ENCODE measurements at places on chromosomes 3 and 15.

DNA sequence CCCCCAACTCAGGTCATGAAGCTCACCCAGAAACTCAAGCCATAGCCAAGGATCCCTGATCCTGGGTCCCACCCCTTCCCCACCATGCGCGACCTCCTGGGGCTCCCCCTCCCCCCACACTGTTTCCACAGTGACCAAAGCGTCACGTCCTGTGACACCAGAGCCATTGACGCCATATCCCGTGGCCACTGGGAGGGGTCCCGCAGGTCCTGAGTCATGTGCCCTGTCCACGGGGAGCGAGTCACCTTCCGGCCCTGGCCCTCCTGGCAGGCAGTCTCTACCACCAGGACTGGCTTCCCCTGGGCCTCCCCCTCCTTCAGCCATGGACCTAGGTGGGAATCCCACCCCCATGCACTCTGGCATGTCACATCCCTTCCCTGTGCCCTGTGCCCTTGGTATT is 15.6 kb downstream of the SEMA3F start:
- no peak for DNase-seq

DNA sequence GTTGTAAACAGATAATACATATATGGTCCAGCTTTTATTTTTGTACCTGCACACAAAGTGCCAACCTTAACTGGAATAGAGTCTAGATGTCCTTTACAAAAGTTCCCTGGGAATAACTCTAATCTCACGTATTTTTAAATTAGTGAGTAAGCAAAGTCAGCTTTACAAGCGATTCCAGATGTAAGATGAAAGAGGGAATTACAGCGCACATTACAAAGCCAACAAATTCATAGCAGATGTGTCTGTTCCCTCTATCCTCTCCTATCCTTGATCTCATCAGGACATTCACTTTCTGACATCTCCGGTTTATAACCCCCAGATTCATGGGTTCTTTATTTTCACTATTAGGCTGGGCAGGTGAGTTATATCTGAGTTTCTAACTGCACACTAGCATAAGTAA is 406.8 kb upstream of the ZNF385D start:
- DNase-seq = no peak

DNA sequence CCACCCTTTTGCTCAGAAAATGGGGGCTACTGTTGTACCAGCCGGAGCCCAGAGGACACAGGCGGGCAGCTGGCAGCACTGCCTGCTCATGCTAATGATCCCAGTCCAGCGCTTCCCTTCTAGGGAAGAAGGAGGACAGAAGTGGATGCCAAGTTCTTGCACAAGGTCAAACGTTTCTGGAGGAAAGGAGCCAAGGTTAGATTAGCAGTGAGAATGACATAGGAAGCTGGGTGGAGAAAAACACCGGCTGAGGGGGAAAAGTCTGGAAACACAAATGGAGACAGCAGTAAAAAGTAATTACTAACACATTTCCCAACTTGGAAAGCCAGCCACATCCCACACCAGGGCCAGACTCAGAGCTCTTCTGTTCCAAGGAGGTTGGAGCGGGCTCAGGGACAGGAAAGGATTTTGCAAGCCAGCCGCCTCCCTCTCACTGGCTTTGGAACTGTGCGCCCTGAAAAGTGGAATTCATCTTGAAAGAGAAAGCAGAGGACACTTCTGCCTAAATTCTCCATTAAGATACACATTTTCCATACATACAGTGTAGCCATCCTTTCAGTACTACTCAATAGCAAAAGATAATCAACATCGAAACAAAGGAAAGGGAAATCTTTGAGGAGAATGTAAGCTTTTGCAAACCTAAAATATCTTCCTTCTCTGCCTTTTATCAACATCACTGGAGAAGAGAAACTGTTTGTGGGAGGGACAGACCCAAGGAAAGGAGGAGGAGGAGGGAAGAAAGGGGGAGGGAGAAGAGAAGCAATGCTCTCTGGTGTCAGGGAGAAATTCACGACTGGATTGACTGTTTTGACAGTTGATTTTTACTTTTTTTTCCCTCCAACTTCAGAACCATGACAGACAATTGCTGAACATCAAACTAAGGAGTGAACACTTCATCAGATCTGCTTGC is 133.6 kb downstream of the CD47 start:
- DNase-seq = no peak

DNA sequence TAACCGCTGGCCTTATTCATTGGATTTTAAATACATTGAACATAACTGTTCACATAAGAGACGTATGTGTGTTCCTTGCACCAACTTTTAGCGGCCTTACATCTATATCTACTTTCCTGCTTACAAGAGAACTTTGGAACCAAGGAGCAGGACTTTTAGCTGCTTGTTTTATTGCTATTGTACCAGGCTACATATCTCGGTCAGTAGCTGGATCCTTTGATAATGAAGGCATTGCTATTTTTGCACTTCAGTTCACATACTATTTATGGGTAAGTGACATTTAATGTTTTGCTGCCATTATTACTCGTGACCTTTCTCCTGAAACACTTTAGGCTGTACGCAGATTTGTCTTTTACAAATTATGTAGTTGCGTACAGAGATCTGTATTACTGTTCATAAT is 47.1 kb downstream of the STT3B start:
- no peak for DNase-seq

DNA sequence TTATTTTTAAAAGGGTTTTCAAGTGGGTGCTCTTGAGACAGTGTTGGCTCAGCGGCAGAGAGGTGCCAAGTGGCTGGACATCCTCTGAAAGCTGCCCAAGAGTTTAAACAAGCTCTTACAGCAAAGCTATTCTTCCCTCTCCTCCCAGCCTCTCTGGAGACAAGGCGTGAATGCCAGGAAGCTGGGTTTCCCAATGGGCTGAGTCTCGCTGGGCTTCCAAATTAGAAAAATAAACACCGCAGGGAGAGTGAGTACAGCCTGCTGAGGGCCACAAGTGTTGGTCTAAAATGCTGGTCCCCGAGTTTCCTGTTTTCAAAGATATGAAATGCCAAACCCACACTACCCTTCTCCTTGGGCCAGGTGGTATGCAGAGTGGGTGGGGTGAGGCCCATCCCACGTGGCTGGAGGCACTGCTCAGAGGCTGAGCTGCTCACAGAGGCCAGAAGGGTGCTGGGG is 36.4 kb downstream of the ZDHHC3 start:
- no peak for DNase-seq

DNA sequence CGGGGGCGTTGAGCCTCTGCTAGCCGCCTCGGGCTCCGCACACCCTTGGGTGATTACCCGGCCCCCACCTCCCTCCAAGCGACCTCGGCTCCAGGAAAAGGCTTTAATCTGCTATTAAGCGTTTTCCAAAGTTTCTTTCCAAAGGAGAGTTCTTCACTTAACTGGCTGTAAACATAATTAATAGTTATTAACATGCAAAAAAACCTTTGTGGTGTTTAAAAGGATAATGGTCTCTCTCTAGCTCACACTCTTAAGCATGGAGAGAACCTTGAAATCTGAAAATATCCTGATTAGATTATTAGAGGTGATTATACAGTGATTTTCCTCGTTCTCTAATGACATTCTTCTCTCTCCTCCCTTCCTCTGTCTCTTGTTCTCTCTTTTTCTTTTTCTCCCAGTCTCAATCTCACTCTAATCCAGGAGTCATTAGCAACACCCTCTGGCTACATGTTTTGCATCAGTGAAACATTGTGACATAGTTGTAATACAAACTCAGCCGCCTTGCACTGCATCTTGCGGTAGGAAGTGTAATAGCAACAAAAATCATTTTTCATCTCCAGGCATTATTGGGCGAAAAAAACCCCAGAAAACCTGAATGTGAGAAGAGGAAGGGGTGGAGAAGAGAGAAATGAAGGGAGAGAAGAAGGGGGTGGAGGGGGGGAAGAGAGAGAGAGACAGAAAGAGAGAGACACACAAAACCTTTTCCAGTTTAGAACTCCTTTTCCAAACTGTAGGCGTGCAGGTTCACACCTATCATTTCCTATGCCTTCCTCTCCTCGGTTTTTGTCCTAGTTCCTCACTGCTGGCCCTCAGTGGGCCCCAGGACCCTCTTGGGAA is 24.4 kb downstream of the NR2F2 start:
- no peak for DNase-seq

DNA sequence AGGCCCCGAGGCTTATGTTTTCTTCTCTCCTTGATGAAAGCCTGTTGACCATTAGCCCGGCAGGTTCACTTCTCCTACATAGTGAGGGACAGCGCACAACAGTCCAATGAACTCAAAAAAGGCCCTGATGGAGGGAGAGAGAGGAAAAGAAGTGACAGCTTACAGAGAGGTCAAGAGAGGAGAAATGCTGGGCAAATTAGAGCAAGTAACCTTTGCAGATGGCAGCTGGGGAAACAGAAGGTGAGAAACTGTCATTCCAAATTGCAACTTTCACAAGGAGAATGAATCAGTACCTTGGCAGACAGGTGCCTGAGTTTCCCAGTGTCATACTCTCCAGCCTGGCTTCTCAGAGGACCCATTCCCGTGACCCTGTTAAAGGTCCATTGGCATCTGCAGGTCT is 252.0 kb downstream of the EPHB1 start:
- no peak for DNase-seq

- no peak for DNase-seq
Measured at GRCh38 chr3:126431103-126431534, 36.4 kb downstream of the CFAP100 start.

DNA sequence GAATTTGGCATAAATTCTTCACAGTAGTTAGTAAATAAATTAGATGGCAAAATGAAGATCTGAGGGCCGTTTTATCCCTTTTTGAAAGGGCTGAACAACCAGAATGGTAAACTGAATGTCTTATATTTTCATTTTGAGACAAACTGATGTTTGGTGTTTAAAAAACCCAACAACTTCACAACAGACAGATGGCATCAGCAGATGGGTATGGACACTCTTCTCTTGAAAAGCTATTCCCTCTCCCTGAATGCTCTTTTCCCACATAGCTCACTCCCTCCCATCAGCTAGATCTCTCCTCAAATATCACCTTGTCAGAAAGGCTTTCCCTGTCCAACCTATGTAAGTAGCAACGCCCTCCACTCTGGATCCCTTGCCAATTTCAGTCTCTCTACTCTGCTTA is 33.3 kb downstream of the EMC4 start:
- no peak for DNase-seq

DNA sequence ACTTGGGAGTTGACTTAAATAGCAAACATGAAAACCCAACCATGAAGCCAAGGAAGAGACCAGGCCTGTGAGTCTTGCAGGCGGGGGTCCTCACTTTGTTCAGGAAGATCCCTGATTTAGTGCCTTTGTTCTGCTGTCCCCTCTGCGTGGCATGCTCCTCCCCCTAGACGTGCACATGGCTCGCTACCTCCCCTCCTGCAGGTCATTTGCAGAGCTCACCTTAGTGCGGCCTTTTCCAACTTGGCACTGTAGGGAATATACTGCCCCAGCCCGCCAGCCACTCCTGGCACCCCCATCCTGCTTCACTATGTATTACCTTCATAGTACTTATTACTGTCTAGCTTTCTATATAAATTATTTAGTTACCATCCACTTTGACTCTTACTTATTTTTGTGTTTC is 18.3 kb downstream of the GXYLT2 start:
- DNase-seq = no peak

GRCh38 chr3:65785065-65785645 is 253.6 kb downstream of the MAGI1 start:
- peak; percentile 20 for DNase-seq

DNA sequence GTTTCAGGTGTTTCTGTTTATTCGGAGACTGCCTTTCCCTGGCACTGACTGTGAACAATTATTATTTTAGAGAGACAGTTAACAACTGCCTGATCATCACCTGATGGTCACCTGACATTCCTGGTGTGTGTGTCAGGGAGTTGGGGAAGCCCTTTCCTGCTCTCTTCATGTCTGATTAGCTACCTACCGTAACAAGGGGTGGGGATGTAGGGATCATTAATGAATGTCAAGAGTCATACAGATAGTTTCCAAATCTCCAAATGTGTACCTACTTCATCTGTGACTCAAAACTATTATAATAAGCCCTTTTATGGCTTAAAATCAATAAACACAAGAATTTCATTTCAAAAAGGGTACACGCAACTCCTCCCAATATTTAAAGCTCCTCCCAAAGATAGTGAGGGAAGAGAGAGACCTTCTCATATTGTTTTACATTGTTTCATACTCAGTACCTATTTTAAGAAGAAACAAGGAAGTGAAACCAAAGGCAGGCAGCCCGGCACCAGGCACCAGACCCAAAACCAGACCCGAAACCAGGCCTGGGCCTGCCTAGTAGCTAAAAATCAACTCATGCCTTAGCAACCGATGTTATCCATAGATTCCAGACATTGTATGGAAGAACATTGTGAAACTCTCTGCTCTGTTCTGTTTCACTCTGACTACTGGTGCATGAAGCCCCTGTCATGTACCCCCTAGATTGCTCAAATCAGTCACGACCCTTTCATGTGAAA is 844.9 kb upstream of the ALCAM start:
- DNase-seq = no peak

DNA sequence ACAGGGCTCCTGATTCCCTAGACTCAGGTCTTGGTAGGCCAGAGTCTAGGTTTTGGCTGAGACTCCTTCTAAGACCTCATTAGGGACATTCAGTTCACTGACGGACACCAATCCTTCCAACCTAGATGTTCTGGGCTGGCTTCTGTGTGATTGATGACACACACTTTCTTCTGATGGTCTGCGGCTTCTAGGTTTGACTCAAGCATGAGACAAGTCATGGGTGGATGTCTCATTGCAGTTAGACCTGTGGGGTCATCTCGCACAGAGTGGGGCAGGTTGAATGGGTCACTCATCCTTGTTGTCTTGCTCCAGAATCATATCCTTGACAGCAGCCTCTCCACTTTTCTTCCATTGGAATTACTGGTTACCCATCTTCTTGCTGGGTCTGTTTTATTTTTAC is 35.8 kb downstream of the ARNT2 start:
- DNase-seq = no peak

- DNase-seq = no peak
Measured at GRCh38 chr15:34239151-34239808, 14.5 kb downstream of the EMC4 start.

DNA sequence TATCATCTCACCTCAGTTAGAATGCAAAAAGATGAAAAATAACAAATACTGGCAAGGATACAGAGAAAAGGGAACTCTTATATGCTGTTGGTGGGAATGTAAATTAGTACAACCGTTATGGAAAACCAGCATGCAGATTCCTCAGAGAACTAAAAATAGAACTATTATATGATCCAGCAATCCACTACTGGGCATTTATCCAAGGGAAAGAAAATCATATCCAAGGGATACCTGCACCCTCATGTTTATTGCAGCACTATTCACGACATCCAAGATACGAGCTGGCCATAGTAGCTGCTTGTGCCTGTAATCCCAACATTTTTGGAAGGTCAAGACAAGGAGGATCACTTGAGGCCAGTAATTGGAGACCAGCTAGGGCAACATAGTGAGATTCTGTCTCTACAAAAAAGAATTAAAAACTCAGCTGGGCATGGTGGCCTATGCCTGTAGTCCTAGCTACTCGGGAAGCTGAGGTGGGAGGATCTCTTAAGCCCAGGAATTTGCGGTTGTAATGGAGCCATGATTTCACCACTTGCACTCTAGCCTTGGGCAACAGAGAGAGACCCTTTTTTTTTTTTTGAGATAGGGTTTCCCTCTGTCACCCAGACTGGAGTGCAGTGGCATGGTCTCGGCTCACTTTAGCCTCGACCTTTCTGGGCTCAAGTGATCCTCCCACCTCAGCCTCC is 26.6 kb downstream of the USP50 start:
- DNase-seq = no peak
